Stimulated activated CD8-positive, alpha-beta memory T cell treated with anti-CD3 and anti-CD28 coated beads, Interleukin-15, amount 100 ng/mL, for 48 hours (primary cell): ENCODE measurements at places on chromosomes 16 and 17.

DNA sequence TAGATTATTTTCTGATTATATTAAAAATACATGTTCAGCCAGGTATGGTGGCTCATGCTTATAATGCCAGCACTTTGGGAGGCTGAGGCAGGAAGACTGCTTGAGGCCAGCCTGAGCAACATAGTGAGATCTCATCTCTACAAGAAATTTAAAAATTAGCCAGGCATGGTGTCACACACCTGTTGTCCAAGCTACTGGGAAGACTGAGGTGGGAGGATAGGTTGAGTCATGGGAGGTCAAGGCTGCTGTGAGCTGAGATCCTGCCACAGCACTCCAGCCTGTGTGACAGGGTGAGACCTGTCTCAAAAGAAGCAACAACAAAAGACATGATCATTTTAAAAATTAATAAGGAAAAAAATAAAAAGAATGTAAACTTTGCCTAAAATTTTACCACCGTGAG lies 40.7 kb downstream of the PRAC1 start:
- DNase-seq: no peak

GRCh38 chr16:85003076-85003475 lies 8.3 kb downstream of the ZDHHC7 start:
- no peak for DNase-seq

- DNase-seq: no peak
These were observed 307.5 kb upstream of the SALL1 start for GRCh38 chr16:51458356-51459140.

DNA sequence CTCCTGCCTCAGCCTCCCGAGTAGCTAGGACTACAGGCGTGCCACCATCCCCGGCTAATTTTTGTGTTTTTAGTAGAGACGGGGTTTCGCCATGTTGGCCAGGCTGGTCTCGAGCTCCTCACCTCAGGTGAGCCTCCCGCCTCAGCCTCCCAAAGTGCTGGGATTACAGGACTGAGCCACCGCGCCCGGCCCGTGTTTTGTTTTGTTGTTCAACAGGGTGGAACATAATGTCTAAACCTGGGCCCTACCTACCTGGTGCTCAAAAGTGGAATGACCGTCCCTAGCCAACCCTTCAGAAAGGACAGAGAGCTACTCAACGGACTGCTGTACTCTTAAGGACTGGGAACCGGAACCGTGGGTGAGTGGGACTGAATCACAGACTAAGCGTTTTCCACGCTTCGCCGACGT lies 772 bp upstream of the KIF22 start:
- DNase-seq: no peak

DNA sequence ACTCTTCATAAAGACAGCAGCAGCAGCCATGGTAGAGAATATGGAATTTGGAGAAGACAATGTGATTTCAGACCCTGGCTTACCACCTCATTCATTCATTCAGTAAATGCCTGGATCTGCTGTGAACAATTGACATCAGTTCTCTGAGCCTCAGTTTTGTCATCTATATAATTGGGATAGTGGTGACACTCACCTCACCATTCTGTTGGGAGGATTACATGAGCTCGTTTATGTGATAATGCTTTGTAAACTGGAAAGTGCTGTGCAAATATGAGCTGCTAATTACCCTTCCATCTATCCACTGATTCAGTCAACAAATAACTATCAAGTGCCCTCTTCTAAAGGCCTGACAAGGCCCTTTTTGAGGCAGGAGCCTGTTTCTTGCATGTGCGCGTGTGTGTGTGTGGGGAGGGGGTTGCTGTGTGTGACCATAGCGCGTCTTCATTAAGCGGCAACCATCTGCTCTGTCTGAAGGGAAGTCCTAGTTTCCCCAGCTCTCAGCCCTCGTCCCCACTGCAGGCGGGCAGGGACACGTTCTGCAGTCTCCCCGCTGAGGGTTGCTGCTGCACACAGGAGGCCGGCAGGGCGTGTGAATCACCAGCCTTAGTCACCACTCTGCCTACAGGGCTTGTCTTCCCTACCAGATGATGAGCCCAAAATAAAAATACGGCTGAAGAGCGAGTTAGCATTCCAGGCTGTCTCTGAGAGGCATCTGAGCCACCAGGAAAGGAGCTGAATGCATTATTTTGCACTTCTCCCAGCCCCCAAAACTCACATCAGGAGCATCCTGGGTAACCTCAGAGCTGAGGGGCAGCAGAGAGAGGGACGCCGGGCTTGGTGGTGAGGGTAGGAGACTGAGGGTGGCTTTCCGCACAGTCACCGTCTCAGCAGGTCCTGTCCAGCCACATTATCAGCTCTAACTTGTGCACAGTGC lies 19.9 kb downstream of the ARL4D start:
- no peak for DNase-seq

GRCh38 chr17:70024253-70024652 lies 50.8 kb upstream of the KCNJ16 start:
- DNase-seq: no peak

- DNase-seq: no peak
These were observed 1.5 kb downstream of the PDF start for GRCh38 chr16:69328854-69329316.

- no peak for DNase-seq
These were observed 4.2 kb upstream of the NDRG4 start for GRCh38 chr16:58495521-58496331.

DNA sequence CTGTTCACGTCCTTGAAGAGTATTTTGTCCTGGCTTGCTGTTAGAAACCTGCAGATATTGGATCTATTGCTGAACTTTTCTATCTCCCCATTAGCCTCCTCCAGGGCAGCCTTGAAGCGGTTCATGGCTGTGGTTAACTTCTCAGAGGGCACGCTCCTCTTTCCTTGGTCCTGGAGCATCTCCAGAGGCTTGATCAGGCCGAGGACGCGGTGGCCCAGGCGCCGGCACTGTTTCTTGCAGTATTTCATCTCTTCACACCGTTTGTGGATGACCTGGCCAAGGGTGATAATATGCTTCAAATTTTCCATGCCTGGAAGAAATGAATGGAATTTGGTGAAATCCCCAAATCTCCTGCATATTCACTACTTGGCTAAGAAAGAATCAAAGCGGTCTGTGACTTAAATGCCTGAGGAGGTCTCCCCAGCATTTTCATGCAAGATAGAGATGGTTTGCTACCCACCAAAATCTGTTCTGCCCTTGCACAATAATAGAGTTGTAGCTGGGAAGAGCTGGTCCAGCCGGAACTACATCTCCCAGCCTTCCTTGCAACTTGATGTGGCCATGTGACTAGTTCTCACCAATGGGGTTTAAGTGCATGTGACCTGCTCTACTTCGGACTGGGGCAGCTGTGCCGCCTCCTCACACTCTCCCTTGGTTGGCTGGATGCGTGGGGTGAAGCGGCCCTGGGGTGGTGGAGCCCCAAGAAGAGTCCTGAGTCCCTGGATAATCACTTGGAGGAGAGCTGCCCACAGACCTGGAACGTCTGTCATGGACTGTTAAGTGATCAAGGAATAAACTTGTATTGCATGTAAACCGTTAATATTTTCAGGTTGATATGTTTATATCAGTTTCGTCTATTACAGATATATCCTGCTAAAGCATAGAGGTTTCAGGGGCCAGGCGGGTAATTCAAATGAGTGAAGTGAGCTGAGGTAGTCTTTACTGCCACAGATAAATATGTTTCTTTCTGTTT lies 4.9 kb downstream of the MLKL start:
- DNase-seq: peak; percentile 41

DNA sequence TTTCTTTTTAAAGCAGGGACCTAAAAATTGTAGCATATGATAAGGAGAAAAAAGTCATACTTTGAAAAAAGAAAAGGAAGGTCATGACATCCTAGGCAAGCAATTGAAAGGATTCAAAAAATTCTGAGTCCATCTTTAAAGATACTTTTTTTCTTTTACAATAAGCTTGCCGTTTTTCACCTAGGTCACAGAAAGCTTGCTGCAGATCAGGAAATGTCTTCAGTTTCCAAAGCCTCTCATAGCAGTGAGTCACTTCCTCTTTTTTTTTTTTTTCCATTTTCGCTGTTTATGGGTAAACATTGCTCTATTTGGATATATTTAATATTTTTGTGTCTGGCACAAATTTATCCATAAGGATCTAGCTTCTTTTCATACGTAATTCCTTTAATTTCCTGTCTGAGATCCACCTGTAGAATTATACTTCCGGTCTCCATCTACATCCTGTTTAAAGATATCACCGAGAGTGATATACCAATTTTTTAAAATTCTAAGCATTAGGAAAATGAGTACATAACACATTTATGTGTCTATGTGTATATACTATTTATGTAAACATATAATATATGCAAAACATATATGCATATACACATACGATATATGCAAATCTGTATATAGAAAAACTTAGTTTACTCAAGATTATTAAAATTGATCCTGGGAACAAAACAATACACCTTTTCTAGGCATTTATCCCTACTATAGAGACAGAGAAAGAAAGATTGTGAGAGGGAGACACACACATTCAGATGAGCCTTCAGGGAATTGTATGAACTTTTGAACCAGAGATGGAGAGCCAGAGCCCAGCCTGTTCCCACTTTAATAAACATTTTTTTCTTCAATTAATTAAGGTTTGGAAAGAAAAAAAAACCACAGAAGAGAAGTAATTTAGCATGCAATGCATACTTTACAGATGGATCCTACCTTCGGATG lies 134.4 kb downstream of the SKAP1 start:
- no peak for DNase-seq

- no peak for DNase-seq
These were observed 167.8 kb downstream of the ENGASE start for GRCh38 chr17:79242393-79242792.

DNA sequence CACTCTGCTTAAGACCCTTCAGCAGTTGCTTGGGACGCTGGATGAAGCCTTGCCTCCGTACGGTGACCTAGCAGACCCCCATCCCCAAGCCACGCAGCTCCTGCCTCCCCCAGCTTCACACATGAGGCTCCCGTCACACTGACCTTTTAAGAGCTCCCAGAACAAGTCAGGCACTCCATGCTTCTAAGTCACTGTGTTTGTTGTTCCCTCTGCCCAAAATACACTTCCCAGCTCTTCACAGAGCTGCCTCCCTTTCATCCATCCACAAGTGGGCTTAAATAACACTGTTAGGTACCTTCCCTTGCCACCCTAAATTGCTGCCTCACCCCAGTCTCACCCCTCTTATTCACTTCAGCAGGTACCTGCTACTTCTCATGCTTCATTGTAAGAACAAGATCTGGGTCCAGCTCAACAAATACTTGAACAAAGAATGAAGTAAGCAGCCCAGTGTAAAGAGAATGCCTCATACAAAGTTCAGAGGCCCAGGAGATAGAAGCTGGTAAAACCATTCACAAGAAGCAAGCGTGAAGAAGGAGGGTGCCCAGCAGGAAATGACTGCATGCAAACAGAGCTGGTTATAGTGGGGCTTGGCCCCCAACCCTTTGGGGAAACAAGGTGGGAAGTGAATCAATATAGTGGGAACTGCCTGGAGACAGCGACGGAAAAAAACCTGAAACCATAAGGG lies 5.8 kb downstream of the ZC3H7A start:
- no peak for DNase-seq

- DNase-seq: no peak
These were observed 20.5 kb downstream of the MNT start for GRCh38 chr17:2380226-2380922.

DNA sequence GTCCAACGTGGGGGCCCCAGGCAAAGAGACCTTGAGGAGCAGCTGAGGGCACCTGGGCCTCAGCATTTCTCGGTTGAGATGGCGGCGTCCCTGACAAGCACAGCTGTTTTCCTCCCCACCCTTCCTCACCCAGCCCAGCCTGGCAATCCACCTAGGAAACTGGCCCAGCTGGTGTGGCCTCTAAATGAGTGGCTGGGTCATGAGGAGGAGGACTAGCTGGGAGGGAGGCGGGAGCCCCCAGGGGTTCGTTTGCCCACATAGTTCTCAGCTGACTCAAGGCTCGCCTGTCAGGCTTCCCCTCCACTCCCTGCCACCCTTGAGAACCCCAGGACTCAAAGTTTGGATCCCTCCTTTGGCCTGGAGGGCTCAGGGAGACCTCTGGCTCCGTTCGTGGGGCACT lies 5.9 kb downstream of the RNF222 start:
- no peak for DNase-seq

DNA sequence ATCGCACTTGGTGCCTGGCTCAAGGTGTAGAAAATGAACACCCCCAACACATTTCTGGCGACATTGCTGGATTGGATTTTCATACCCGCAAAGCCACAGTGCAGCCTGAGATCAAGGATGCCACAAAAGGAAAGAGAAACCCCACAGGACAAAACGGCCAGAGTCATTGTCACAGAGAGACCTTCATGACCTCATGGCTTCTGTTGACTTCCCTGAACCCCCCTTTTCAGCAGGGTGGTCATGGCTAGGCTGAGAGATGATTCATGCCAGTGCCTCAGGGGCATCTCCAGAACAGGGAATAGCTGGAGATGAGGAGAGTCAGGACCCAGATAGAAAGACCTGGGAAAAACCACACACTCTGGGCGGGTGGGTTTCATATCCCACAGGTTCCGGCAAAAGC lies 122.0 kb downstream of the C16orf95 start:
- DNase-seq: no peak

DNA sequence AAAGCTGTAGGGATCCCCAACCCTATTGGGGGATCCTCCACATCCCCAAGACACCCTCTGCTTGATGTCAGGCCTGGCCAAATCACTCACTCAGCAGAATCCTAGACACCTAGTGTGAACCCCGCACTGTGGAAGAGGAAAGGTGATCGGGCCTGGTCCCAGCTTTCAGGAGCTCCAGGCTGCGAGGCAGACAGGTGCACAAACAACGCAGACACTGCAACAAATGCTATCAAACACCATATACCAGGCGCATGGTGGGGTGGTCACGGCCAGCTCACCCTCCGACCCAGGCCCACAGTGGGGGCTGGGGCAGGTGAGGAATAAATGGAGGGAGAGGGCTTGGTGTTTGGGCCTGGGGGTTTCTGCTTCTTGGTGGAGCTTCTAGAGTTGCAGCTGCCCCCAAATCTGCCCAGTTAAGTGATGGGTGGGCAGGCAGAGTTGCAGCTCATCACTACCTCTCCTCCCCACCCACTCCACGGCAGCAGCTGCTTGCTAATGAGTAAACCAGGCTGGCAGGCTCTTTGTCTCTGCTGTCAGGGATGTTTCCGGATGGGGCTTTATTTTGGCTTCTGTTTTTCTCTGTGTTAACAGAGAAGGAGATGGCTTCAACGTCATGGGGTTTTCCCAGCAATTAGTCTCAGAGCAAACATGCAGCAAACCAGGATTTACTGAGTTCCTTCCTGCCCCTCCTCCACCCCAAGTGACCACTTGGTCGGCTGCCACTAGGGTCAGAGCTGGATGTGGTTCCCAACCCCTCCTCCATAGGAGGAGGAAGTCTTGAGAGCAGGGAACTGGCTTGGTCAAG lies 46.6 kb downstream of the PECAM1 start:
- DNase-seq: no peak
